ENCODE measurements at places on chromosomes 12 and 14. TPM values are rescaled to one million over a fixed set of nuclear protein-coding genes. Genes with fewer than 3 reads are reported as not detected.

DNA sequence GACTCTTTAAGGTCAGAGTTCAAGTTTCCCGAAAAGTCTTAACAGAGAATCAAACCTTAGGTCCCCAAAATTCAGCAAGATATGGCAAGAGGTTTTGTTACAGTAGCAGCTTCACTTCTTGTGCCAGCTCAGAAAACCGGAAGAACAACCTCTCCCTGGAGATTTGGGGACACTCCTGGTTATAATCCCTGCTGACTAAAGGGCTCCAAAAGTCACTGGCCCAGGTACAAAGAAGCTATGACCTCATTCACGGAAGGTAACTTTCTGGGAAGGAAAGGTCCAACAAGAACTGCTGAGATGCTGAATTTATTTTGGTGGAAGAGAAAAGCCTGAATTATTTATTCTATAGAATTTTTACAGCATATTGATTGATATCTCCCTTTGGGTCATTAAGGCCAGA, 55.6 kb upstream of the DIO2 start:
- no peak overlapping the region for H3K27ac ChIP-seq
- no peaks in the 10 kb centered on the region for H3K4me1 ChIP-seq
- no peak overlapping the region for H3K4me3 ChIP-seq
- H3K27me3 ChIP-seq = no peaks in the 10 kb centered on the region

DNA sequence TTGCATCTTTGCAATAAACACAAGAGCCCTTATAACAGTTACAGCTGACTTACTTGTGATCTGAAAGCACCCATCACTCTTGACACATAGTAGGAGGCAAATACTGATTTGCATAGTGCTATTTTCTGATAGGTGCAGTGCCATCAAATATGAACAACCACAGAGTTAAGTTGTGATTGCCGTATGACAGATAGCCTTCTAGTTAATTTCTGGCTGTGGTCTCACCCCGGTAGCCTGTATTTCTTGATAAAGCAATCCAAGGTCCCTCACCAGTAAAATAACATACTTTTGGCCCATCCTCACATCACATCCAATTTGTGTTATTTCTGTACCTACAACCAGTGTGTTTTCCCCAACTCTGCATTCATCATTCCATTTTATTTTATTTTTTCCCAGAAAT, 23.3 kb upstream of the STYK1 start:
- no peaks in the 10 kb centered on the region for H3K36me3 ChIP-seq
- no peak overlapping the region for H3K27ac ChIP-seq
- no peaks in the 10 kb centered on the region for H3K27me3 ChIP-seq
- DNase-seq = no peak

- H3K27me3 ChIP-seq = no peaks in the 10 kb centered on the region
- H3K4me1 ChIP-seq = no peaks in the 10 kb centered on the region
- H3K4me3 ChIP-seq = no peak overlapping the region
- no peak overlapping the region for H3K27ac ChIP-seq
- no peak for DNase-seq
Measured at GRCh38 chr12:94055528-94055927, 92.8 kb upstream of the PLXNC1 start.

GRCh38 chr12:79378496-79378895, 312.3 kb downstream of the PAWR start:
- H3K4me1 ChIP-seq = no peaks in the 10 kb centered on the region
- no peak overlapping the region for H3K27ac ChIP-seq
- no peak for DNase-seq
- H3K36me3 ChIP-seq = no peaks in the 10 kb centered on the region

- H3K4me1 ChIP-seq = peaks cover 9% of the 10 kb centered on the region
- H3K27ac ChIP-seq = no peak overlapping the region
- DNase-seq = no peak
- H3K4me3 ChIP-seq = no peak overlapping the region
Measured at GRCh38 chr12:113180333-113180732, 4.9 kb downstream of the DDX54 start.

DNA sequence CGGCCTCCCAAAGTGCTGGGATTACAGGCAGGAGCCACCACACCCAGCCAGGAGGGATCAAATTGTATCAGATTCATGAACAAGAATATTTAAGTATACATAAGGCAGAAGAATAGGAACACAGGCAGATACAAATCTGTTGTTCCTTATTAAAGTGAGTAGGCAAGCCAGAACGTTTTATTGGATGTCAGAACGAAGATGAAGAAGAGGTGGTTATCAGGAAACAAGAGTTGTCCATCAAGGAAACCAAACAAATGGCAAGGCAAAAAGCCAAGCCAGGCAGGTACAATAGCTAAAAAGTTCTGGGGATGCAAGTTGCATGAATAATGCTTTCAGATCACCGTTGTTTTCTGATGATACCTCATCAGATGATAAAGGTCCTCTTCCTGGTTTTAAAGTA, 31.1 kb upstream of the BAZ1A start:
- no peaks in the 10 kb centered on the region for H3K36me3 ChIP-seq
- no peaks in the 10 kb centered on the region for H3K4me1 ChIP-seq
- H3K27me3 ChIP-seq = no peaks in the 10 kb centered on the region
- no peak overlapping the region for H3K27ac ChIP-seq
- no peak for DNase-seq

GRCh38 chr12:117919479-117919878, 49.3 kb downstream of the KSR2 start:
- DNase-seq = no peak
- H3K27me3 ChIP-seq = no peaks in the 10 kb centered on the region
- H3K4me1 ChIP-seq = no peaks in the 10 kb centered on the region
- H3K27ac ChIP-seq = no peak overlapping the region
- H3K36me3 ChIP-seq = no peaks in the 10 kb centered on the region
- H3K4me3 ChIP-seq = no peak overlapping the region

GRCh38 chr14:36271939-36272907, 48.2 kb downstream of the MBIP start:
- H3K27me3 ChIP-seq = no peaks in the 10 kb centered on the region
- no peak overlapping the region for H3K27ac ChIP-seq
- H3K4me3 ChIP-seq = peak overlapping the region; percentile 38
- peaks cover 4% of the 10 kb centered on the region for H3K4me1 ChIP-seq

GRCh38 chr14:33580841-33581240, 370.0 kb downstream of the EGLN3 start:
- H3K4me3 ChIP-seq = no peak overlapping the region
- no peak overlapping the region for H3K27ac ChIP-seq
- no peak for DNase-seq
- H3K36me3 ChIP-seq = no peaks in the 10 kb centered on the region
- no peaks in the 10 kb centered on the region for H3K4me1 ChIP-seq

- H3K27me3 ChIP-seq = no peaks in the 10 kb centered on the region
- H3K27ac ChIP-seq = no peak overlapping the region
- no peak for DNase-seq
- no peak overlapping the region for H3K4me3 ChIP-seq
Measured at GRCh38 chr12:92020983-92021665, 124.5 kb downstream of the BTG1 start.

- H3K4me3 ChIP-seq = no peak overlapping the region
- no peaks in the 10 kb centered on the region for H3K36me3 ChIP-seq
- peaks cover 2% of the 10 kb centered on the region for H3K4me1 ChIP-seq
Measured at GRCh38 chr14:90445011-90445410, 48.2 kb downstream of the CALM1 start.

DNA sequence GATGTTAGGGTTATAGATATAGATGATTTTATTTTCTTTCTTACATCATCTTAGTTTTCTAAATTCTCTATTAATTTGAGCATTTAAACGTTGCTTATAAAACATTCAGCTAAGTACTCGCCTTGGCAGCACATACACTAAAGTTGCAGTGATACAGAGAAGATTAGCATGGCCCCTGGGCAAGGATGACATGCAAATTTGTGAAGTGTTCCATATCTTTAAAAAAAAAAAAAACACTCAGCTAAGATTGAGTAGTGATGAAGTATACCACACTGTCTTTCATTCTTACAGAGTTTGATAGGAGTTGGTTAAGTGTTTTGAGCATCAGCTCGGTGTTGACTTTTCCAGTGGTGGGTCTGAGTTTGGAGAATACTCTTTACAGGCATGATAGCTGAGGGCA, 72.3 kb downstream of the FRMD6 start:
- H3K36me3 ChIP-seq = no peaks in the 10 kb centered on the region
- DNase-seq = no peak
- no peak overlapping the region for H3K4me3 ChIP-seq
- no peak overlapping the region for H3K27ac ChIP-seq
- no peaks in the 10 kb centered on the region for H3K27me3 ChIP-seq

- no peak for DNase-seq
- no peak overlapping the region for H3K27ac ChIP-seq
- no peaks in the 10 kb centered on the region for H3K4me1 ChIP-seq
- no peaks in the 10 kb centered on the region for H3K27me3 ChIP-seq
- no peak overlapping the region for H3K4me3 ChIP-seq
Measured at GRCh38 chr12:83739607-83740006, 1052.9 kb downstream of the TMTC2 start.

DNA sequence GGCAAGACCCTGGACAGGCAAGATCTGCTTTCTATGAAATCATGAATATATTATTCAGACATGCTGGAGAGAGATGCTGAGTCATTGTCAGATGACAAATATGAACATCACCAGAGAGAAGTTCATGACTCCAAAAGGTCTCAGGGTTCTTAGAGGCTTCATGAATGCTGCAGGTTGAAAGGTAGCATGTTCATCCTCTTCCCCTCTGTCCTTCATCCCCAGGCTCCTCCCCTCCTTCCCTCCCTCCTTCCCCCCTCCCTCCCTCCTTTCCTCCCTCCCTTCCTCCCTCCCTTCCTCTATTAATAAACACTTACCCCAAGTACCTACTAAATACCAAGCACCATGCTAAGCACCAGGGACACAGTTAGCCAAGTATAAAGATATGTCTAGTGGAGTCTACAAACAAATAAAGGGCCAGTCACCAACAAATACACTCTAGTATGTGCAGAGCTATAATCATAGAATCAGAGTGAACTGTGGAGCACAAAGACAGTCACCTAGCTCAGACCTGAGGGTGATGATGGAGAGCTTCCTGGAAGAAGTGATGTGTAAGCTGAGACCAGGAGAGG, 46.2 kb downstream of the RPH3A start:
- H3K36me3 ChIP-seq = no peaks in the 10 kb centered on the region
- H3K4me3 ChIP-seq = no peak overlapping the region
- no peaks in the 10 kb centered on the region for H3K4me1 ChIP-seq
- no peak for DNase-seq
- H3K27me3 ChIP-seq = no peaks in the 10 kb centered on the region

- no peak for DNase-seq
- no peaks in the 10 kb centered on the region for H3K36me3 ChIP-seq
- H3K27me3 ChIP-seq = no peaks in the 10 kb centered on the region
Measured at GRCh38 chr12:95942101-95942523, 302 bp downstream of the CCDC38 start.

GRCh38 chr12:66279123-66279712, 23.1 kb upstream of the HELB start:
- peak; percentile 33 for DNase-seq
- H3K27ac ChIP-seq = no peak overlapping the region
- H3K27me3 ChIP-seq = no peaks in the 10 kb centered on the region
- no peaks in the 10 kb centered on the region for H3K36me3 ChIP-seq

- no peaks in the 10 kb centered on the region for H3K36me3 ChIP-seq
- DNase-seq = no peak
- no peak overlapping the region for H3K27ac ChIP-seq
Measured at GRCh38 chr12:87596636-87597035, 432.6 kb downstream of the C12orf50 start.

DNA sequence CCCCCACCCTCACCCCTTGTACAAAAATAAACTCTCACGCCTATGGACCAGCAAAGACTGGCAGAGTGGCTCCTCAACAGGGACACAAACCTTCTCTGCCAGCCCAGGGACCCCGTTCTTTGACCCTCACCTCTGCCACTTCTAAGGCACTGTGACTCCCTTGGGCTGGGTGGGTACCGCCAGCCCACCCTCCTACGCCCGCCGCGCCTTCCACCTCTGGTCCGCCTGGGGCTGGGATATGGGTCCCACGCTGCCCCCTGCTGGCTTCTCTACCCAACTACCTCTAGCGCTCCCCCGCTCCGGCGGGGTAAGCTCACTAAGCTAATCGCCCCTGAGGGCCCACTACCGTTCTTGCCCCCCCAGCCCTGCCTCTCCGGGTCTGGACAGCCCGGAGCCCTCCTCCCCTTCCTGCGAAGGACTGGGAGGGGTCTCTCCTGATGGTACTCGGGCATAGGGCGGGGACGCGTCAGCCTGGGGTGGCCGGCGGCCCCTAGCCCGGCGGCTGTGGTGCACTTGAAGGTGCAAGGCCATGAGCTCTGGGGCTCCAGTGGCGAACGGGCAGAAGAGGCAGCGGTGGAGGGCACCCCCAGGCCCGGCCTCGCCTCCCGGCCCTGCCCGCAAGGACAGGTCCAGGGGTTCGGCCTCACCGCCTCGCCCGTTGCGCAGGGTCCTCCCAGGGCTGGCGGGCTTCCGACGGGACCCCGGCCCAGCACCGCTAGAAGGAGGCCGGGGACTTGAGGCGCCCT, 8.1 kb downstream of the ZNF219 start:
- H3K4me1 ChIP-seq = peaks cover 4% of the 10 kb centered on the region
- H3K4me3 ChIP-seq = peak overlapping the region; percentile 12
- no peak for DNase-seq
- H3K36me3 ChIP-seq = no peaks in the 10 kb centered on the region
- H3K27me3 ChIP-seq = no peaks in the 10 kb centered on the region
- H3K27ac ChIP-seq = no peak overlapping the region

DNA sequence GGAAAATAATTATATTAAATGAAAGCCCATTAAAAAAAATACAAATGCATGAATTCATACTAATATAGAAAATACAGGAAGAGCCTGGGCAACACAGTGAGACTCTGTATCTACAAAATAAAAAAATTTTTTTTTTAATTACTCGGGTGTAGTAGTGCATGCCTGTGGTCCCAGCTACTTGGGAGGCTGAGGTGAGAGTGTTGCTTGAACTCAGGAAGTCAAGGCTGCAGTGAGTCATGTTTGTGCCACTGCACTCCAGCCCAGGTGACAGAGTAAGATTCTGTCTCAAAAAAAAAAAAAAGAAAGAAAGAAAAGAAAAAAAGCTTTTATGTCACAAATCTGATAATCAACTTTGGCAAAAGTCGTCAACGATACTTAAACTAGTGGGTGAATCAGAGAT, 80.6 kb upstream of the PLEKHA5 start:
- no peak overlapping the region for H3K4me3 ChIP-seq
- no peak for DNase-seq
- no peaks in the 10 kb centered on the region for H3K4me1 ChIP-seq
- H3K27me3 ChIP-seq = no peaks in the 10 kb centered on the region
- H3K36me3 ChIP-seq = no peaks in the 10 kb centered on the region
- H3K27ac ChIP-seq = no peak overlapping the region

- H3K27ac ChIP-seq = no peak overlapping the region
- H3K36me3 ChIP-seq = no peaks in the 10 kb centered on the region
- no peak overlapping the region for H3K4me3 ChIP-seq
- H3K27me3 ChIP-seq = no peaks in the 10 kb centered on the region
Measured at GRCh38 chr12:46263140-46264016, 5.5 kb downstream of the SLC38A1 start.

GRCh38 chr12:110739488-110739887, 3.2 kb downstream of the PPP1CC start:
- no peaks in the 10 kb centered on the region for H3K27me3 ChIP-seq
- no peak for DNase-seq
- H3K4me1 ChIP-seq = peaks cover 28% of the 10 kb centered on the region
- H3K4me3 ChIP-seq = no peak overlapping the region
- H3K36me3 ChIP-seq = no peaks in the 10 kb centered on the region

Gene PLBD1
- 10.7 TPM for total RNA-seq

Gene RAD51AP1
- total RNA-seq = 19.4 TPM

Gene SLC10A1
- total RNA-seq = not detected

Gene ISCU
- 221 TPM for total RNA-seq

Gene WNT1
- total RNA-seq = 1.4 TPM

Gene NRIP2
- 10.6 TPM for total RNA-seq

Gene GARIN6
- 7.8 TPM for total RNA-seq

Gene ZDHHC22
- total RNA-seq = 1.7 TPM

Gene GOLGA5
- total RNA-seq = 92.0 TPM

Gene HOXC12
- not detected for total RNA-seq

Gene TOMM20L
- 9.8 TPM for total RNA-seq

Measured in testis (tissue), 5 donors.